ENCODE measurements at places on chromosomes 6 and 20. TPM values are rescaled to one million over a fixed set of nuclear protein-coding genes. Genes with fewer than 3 reads are reported as not detected.

DNA sequence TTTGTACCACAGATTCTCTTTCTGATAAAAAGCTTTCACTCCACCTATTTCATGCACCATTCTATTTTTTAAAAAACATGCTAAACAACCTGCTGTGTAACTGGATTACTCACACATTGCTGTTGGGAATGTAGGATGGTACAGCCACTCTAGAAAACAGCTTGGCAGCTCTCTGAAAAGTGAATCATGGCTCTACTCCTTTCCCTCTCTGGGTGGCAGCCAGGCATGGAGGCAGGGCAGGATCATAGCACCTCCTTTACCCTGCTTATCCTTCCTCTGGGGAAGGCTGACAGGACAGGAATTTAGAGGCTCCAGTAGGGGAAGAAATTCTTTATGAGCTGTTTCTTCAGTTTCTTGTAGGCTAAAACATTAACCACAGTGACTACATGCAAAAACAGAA, 6.7 kb upstream of the VNN2 start:
- H3K4me1 ChIP-seq: peaks cover 23% of the 10 kb centered on the region
- no peak overlapping the region for H3K27ac ChIP-seq
- DNase-seq: no peak
- H3K27me3 ChIP-seq: no peaks in the 10 kb centered on the region
- peaks cover 8% of the 10 kb centered on the region for H3K36me3 ChIP-seq
- no peak overlapping the region for H3K4me3 ChIP-seq

DNA sequence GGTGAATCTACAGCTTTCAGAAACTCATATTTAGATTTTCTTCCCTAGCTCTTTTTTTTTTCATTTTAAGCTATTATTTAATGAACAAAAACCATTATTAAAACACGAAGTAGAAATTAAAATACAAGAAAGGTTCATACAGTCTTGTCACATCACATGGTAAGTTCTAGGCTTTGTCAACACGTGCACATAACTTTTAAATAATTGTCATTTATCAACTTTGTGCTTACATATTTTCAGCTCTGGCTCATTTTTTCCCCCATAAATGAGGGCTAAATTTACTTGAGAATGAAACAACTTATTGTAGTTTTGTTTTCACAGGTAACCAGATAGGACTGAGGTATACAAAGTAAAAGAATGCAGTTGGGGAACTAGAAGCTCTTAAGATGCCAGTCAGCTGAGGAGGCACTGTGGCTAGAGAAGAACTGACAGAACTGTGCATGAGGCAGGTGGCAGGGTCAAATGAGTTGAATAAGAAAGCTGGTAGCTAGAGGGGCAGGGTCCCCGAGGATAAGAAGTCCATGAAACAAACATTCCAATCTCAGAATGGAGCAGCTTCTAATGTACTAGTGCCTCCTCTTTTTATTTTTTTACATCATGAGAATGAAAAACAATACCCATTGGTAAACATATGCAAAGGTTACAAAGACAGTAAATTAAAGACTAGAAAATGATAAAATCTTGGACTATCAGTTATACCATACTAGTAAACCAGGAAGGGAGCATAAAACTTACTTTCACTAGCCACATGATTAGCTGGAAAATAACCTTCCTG, 141.5 kb downstream of the MYB start:
- H3K27me3 ChIP-seq: no peaks in the 10 kb centered on the region
- peak overlapping the region; percentile 74 for H3K27ac ChIP-seq
- peaks cover 2% of the 10 kb centered on the region for H3K36me3 ChIP-seq

Gene DEFB129
- not detected for total RNA-seq

GRCh38 chr6:5034328-5034727, 30.5 kb upstream of the RPP40 start:
- H3K27ac ChIP-seq: no peak overlapping the region
- H3K36me3 ChIP-seq: no peaks in the 10 kb centered on the region
- H3K4me1 ChIP-seq: peaks cover 6% of the 10 kb centered on the region
- DNase-seq: no peak
- H3K27me3 ChIP-seq: no peaks in the 10 kb centered on the region

DNA sequence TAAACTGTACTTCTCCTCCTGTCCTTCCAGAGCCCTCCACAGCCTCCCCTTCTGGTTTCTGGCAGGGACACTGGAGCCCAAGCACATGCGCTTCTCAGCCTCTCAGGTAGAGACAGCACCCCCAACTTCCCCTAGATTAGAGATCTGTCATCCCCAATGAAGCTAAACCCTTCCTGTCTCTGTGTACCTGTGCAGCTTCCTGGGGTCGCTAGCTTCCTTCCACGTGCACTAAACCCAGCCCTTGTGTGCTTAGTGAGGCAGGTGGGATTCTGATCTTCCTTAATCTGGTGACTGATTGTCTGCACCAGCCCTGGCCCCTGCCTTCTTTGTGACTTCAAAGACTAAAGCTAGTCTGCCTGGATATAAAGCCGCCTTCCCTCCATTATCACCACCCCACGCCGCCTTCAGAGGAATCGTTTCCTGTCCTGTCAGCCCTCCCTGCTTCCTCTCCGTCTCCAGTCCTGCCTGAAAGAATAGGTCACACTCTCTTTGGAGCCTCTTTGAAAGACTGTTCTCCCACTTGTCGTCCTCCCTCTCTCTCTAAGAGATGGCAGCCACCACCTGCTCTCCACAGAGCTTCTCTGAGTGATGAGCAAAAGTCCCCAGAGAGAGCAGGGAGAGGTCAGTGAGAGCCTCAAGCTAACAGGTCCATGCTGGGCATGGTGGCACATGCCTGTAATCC, 27.5 kb downstream of the CAPN11 start:
- no peak for DNase-seq
- peaks cover 12% of the 10 kb centered on the region for H3K4me1 ChIP-seq
- H3K4me3 ChIP-seq: peak overlapping the region; percentile 37
- H3K27me3 ChIP-seq: peaks cover 4% of the 10 kb centered on the region

Gene SLC26A8
- total RNA-seq: not detected

GRCh38 chr20:57126481-57127092, 139.9 kb downstream of the BMP7 start:
- no peak for DNase-seq
- no peak overlapping the region for H3K27ac ChIP-seq
- no peaks in the 10 kb centered on the region for H3K36me3 ChIP-seq
- peaks cover 4% of the 10 kb centered on the region for H3K4me1 ChIP-seq

DNA sequence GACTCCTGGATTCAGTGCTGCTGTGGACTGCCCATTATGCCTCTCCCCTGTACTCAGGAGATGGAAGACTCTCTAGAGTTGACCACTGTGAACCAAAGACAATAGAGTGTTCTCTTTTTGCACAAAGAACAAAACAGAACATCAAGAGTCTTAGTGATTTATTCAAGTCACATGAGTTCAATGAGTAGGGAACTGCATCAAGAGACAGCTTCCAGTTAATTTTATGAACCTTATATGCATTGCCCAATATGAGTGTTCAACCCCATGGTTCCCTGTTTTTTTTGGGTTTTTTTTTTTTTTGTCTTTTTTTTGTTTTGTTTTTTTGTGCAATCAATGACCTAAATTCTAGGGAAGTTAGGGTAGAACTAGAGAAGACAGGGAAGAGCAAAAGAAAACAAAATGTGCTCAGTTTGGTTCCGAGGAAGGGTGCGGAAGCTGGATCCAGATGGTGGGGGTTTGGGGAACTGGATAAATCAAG, 224.3 kb downstream of the MAFB start:
- H3K4me1 ChIP-seq: no peaks in the 10 kb centered on the region
- no peak overlapping the region for H3K4me3 ChIP-seq
- H3K27me3 ChIP-seq: peaks cover 3% of the 10 kb centered on the region

- H3K4me3 ChIP-seq: no peak within 1 kb of the TSS
- H3K36me3 ChIP-seq: no peaks in the 10 kb centered on the region
- no peak within 1 kb of the TSS for H3K27ac ChIP-seq
- DNase-seq: no peak
Measured at GRCh38 chr20:57524511-57525176, at the start of gene CTCFL. CTCFL (minus strand) TSS chr20:57525140; CDS start chr20:57524205, 935 bp downstream.

Gene CDH26
- 1.9 TPM for total RNA-seq

Gene PNPLA1
- total RNA-seq: not detected

GRCh38 chr6:19432966-19433498, 404.1 kb upstream of the ID4 start:
- no peak overlapping the region for H3K27ac ChIP-seq
- H3K4me3 ChIP-seq: no peak overlapping the region
- no peaks in the 10 kb centered on the region for H3K36me3 ChIP-seq
- no peak for DNase-seq

Gene COL20A1
- total RNA-seq: 0.26 TPM

- DNase-seq: no peak
- peak overlapping the region; percentile 26 for H3K4me3 ChIP-seq
- no peaks in the 10 kb centered on the region for H3K36me3 ChIP-seq
- H3K27ac ChIP-seq: no peak overlapping the region
- peaks cover 17% of the 10 kb centered on the region for H3K27me3 ChIP-seq
Measured at GRCh38 chr6:10434235-10434634, 19.4 kb upstream of the TFAP2A start.

- peaks cover 16% of the 10 kb centered on the region for H3K4me1 ChIP-seq
- H3K27me3 ChIP-seq: no peaks in the 10 kb centered on the region
- H3K4me3 ChIP-seq: no peak overlapping the region
- no peak for DNase-seq
Measured at GRCh38 chr6:166904101-166904746, 52.1 kb downstream of the RNASET2 start.

Gene EDN3
- total RNA-seq: 0.17 TPM

Gene LY6G6F
- not detected for total RNA-seq

GRCh38 chr6:130215526-130215925, 7.2 kb downstream of the SAMD3 start:
- H3K36me3 ChIP-seq: peaks cover 40% of the 10 kb centered on the region
- no peaks in the 10 kb centered on the region for H3K27me3 ChIP-seq
- peak overlapping the region; percentile 79 for H3K27ac ChIP-seq
- DNase-seq: no peak

DNA sequence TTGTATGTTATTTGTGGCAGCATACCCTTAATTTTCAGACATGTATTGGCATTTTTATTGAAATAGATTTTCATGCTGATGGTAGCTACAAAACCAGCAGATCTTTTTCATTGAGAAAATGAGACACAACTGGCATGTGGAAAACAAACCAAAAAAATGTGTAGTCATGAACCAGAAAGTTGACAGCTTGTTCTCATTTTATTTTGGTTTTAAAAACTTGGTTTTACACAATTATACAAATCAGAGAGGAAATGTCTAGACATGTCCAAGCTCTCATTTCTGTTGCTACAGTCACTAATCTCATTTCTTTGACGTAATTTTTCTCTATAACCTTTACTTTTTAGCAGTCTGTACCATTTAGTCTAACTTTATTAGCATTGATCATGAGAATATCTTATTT, 85.4 kb downstream of the GRIK2 start:
- no peaks in the 10 kb centered on the region for H3K27me3 ChIP-seq
- H3K4me1 ChIP-seq: no peaks in the 10 kb centered on the region
- H3K4me3 ChIP-seq: no peak overlapping the region
- H3K36me3 ChIP-seq: no peaks in the 10 kb centered on the region
- DNase-seq: no peak
- H3K27ac ChIP-seq: no peak overlapping the region

GRCh38 chr6:166579237-166579850, 7.1 kb downstream of the RAMACL start:
- DNase-seq: no peak
- H3K4me3 ChIP-seq: no peak overlapping the region
- no peaks in the 10 kb centered on the region for H3K36me3 ChIP-seq
- peaks cover 9% of the 10 kb centered on the region for H3K27me3 ChIP-seq
- no peak overlapping the region for H3K27ac ChIP-seq
- H3K4me1 ChIP-seq: no peaks in the 10 kb centered on the region

Gene DNMT3B
- total RNA-seq: 6.6 TPM

Gene RSPH3
- total RNA-seq: 2.2 TPM

GRCh38 chr6:30798494-30798893, 54.1 kb upstream of the IER3 start:
- H3K4me3 ChIP-seq: no peak overlapping the region
- no peaks in the 10 kb centered on the region for H3K27me3 ChIP-seq
- H3K36me3 ChIP-seq: peaks cover 14% of the 10 kb centered on the region
- DNase-seq: no peak
- H3K4me1 ChIP-seq: peaks cover 35% of the 10 kb centered on the region

GRCh38 chr6:7631466-7631865, 41.5 kb downstream of the SNRNP48 start:
- no peak overlapping the region for H3K4me3 ChIP-seq
- no peak overlapping the region for H3K27ac ChIP-seq
- no peaks in the 10 kb centered on the region for H3K36me3 ChIP-seq
- H3K4me1 ChIP-seq: no peaks in the 10 kb centered on the region
- no peak for DNase-seq

DNA sequence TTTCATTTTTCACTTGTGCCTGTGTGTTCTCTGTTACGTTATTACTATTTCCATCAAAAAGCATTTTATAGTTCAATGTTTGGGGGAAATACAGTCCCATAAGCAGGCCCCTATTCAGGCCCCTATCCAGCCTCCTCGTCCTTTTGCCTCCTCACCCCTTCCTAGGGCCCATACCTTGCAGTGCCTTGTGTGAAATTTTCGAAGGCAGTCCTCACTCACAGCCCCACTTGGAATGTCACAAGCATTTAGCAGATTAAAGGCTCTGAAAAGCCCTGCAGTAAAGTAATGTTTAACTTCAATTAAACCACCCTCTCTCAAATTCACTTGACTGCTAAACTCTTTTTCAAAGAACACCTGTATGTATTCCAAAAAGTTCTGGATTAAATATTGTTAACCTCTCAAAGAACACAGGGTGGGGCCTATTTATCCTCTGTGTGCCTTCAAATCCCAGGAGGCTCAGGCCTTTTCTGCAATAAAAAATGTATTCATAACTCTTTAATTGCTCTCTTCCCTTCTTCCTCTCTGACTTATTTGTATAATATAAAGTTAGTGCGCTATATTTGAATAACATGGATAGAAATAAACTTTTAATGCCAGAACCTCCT, 202.5 kb downstream of the FOXA2 start:
- peaks cover 2% of the 10 kb centered on the region for H3K27me3 ChIP-seq
- H3K36me3 ChIP-seq: no peaks in the 10 kb centered on the region
- no peak overlapping the region for H3K4me3 ChIP-seq
- H3K4me1 ChIP-seq: no peaks in the 10 kb centered on the region
- no peak overlapping the region for H3K27ac ChIP-seq

DNA sequence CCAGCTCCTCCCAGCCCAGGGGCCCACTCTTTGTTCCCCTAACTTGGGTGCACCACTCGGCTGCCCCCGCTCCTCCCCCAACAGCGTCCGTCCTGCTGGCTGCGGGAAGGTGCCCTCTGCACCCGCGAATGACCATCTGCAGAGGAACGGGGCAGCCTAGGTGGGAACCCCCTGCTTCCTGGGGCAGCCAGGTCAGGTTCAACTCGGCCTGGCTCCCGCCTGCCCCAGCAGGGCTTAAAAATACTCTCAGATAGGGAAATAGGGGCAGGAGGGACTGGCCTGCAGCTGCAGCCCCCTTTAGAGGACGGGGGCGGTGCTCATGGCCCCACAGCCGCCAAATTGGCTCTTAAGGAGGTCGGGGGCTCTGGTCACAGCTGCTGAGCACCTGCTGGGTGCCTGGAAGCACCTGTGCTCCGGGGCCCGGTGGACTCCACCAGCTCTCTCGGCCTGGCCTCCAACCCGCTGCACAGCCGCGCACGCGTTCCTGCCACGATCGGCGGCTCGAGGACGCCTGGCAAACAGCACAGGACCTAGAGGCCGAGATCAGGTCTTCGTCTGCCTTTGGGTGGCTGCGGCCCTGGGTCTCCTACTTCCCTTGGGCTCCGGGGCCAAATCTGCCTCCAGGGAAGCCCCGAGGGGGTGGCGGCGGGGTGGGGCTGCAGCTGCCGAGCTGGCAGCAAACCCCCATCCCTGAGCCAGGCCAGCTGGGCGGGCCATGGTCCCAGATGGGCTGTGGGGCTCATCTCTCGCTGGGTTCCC, 700 bp upstream of the LAMA5 start:
- DNase-seq: peak; percentile 53
- H3K27me3 ChIP-seq: peaks cover 29% of the 10 kb centered on the region

All from activated naive CD8-positive, alpha-beta T cell treated with anti-CD3 and anti-CD28 coated beads, Interleukin-2, amount 10 ng/mL, durations not matched to agents 7 days and 5 days (primary cell).